ENCODE measurements at places on chromosomes 7 and 10.

DNA sequence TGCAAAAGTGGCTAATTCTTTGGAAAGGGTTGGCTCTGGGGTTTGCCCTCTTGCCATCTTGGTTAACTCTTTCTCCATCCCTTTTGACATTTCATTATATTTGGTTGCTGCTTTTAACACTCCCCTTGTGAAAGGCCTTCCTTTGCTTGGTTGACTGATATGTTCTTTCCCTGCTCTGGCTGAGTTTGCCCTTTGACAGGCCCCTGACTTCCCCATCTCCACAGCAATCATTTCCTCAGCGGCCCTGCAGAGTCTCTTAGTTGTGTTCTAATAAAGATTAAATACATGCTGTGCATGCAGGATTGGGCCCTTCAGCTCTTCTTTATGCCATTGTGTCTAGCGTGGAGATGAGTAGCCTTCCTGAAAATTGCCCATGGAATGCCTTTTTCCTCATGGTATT lies 84.5 kb upstream of the CSTF2T start:
- no peak for DNase-seq

GRCh38 chr7:107471292-107472070 lies 1.6 kb downstream of the GPR22 start:
- DNase-seq, result no peak

DNA sequence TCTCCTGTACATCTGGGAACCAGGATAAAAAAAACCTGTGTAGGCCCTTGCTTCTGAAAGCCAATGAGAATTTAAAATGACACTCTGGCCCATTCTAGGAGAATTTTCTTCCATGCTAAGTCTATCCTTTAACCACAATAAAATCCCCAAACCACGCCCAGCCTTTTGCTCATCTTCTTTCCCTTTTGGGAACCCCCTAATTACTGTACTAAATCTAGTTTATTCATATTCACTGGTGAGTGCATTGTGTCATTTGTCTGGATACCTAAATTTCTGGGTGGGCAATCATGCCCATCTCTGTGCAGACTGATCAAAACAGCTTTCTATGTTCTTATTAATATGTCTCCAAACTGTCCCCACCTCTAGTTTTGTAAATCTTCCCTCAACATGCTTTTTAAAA lies 11.7 kb upstream of the CDK14 start:
- DNase-seq, result no peak

GRCh38 chr10:8586504-8586903 lies 532.0 kb downstream of the GATA3 start:
- DNase-seq, result no peak

DNA sequence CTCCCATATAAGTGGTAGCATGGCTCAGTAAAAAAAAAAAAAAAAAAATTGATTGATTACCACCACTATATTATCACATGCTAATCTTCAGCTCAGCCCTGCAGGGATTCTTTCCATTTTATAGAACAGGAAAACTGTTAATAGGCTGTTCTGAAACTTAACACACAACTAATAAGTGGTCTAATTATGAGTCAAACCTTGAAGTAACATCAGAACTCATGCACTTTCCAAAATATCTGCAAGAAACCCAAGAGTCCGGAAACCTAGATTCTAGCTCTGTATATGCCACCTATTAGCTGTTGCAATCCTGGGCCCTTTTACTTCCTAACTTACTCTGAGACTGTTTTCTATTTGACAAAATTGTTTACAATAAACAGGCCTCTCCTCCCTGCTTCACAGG lies 23.9 kb downstream of the SEM1 start:
- no peak for DNase-seq

GRCh38 chr10:32948451-32948850 lies 9.6 kb downstream of the ITGB1 start:
- DNase-seq, result peak; percentile 50

- DNase-seq, result no peak
Observed at GRCh38 chr10:49290131-49290530, 8.8 kb upstream of the C10orf71 start.

GRCh38 chr7:42618651-42619360 lies 293.1 kb downstream of the C7orf25 start:
- no peak for DNase-seq

GRCh38 chr7:45524445-45524844 lies 49.7 kb upstream of the ADCY1 start:
- DNase-seq, result no peak

GRCh38 chr10:69898524-69898923 lies 96.8 kb downstream of the COL13A1 start:
- DNase-seq, result no peak

DNA sequence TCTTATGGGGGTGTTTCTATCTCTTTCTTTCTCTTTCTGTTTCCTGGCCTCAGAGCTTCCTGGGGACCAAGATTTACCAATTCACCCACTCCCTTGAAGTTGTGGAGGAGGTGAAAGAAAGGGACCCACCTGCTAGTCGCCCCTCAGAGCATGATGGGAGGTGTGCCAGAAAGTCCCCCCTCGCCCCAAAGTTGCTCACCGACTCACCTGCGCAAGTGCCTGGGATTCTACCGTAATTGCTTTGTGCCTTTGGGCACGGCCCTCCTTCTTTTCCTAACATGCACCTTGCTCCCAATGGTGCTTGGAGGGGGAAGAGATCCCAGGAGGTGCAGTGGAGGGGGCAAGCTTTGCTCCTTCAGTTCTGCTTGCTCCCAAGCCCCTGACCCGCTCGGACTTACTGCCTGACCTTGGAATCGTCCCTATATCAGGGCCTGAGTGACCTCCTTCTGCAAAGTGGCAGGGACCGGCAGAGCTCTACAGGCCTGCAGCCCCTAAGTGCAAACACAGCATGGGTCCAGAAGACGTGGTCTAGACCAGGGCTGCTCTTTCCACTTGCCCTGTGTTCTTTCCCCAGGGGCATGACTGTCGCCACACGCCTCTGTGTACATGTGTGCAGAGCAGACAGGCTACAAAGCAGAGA lies 12.2 kb downstream of the AQP1 start:
- DNase-seq, result no peak
